ENCODE measurements at places on chromosomes 4 and X. TPM values are rescaled to one million over a fixed set of nuclear protein-coding genes. Genes with fewer than 3 reads are reported as not detected.

The MAGEB4 gene
- not detected for total RNA-seq

- no peak for DNase-seq
Measured at GRCh38 chr4:24451870-24452269, 132.5 kb downstream of the DHX15 start.

The FRMD7 gene
- total RNA-seq, result not detected

The SLC9A6 gene
- 15.3 TPM for total RNA-seq

The GPR50 gene
- total RNA-seq, result not detected

The CCDC110 gene
- 0.04 TPM for total RNA-seq

- no peak for DNase-seq
Measured at GRCh38 chr4:185931986-185932385, 120.0 kb upstream of the SORBS2 start.

The GATA1 gene
- not detected for total RNA-seq

The TLL1 gene
- 3.5 TPM for total RNA-seq

GRCh38 chr4:1191621-1192020 lies 19.2 kb upstream of the SPON2 start:
- no peak for DNase-seq

DNA sequence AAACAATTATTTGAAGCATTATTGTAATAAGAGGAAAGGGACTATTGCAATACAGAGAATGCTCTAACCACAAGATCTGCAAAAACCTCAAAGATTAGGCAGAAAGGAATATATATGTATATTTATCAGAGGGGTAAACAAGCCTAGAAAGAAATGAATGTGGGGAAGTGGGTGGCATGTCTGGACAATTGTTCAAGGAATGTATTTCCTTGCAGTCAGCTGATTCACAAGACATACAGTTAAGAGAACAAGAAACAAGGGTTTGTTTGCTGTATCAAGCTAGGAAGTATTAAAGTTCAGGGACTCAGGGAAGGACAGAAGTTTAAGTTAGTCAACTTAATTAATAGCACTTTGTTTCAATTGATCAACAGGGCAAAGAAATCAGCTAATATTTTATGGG lies 514.7 kb downstream of the CENPC start:
- peak; percentile 65 for DNase-seq

The TRIM60 gene
- not detected for total RNA-seq

DNA sequence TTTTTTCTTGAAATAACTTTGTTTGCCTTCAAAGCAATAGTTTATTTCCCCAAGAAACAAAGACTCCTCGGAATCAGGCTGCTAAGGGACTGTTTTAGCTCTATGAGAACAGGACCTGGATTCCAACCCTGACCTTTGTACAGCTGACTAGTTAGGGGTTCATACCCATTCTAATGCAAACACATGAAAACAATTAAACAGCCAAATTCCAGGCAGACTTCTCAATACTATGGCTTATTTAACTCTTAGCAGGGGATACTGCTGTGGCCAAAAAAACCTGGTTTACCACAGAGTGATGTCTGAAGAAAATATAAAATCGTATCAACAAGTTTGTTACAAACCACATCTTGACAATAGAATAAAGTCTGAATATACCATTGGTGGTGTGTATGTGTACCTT lies 129.6 kb upstream of the INTU start:
- no peak for DNase-seq

The CPLX1 gene
- 0.10 TPM for total RNA-seq

The SSX3 gene
- not detected for total RNA-seq

The REELD1 gene
- not detected for total RNA-seq

GRCh38 chr4:8771666-8772065 lies 100.0 kb downstream of the HMX1 start:
- DNase-seq, result no peak

DNA sequence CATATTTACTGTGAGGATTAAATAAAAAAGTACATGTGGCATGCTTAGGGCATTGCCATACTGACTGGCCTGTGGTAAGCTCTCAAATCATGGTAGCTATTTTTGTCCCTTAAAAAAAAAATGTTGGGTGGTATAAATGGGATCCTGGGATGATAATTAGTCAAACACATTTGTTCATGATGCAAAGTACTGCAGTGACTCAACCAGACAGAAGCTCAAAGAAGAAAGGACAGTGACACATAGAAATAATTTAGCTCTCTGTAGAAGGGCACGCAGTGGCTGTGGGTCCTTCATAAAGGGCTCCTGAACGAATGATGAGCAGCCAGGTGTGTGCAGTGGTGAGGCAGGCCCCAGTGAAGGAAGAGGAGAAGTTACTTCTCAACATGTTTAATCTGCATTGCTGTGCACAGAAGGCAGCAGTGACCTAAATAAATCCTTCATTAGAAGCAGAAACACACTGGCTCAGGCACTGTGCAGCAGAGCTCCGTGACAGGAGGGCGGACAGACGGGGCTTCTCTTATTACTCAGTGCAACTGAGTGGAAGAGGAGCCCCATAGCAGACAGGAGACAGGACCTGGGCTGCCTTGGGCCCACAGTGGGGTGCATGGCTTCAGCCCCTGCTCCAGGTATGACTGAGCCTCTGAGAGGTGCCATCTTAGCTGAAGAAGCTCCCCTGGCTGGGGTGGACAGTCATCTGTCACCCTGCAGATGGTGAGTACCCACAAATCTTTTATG lies 20.3 kb downstream of the HS3ST1 start:
- DNase-seq, result no peak

- DNase-seq, result no peak
Measured at GRCh38 chr4:111905511-111905910, 239.7 kb upstream of the FAM241A start.

DNA sequence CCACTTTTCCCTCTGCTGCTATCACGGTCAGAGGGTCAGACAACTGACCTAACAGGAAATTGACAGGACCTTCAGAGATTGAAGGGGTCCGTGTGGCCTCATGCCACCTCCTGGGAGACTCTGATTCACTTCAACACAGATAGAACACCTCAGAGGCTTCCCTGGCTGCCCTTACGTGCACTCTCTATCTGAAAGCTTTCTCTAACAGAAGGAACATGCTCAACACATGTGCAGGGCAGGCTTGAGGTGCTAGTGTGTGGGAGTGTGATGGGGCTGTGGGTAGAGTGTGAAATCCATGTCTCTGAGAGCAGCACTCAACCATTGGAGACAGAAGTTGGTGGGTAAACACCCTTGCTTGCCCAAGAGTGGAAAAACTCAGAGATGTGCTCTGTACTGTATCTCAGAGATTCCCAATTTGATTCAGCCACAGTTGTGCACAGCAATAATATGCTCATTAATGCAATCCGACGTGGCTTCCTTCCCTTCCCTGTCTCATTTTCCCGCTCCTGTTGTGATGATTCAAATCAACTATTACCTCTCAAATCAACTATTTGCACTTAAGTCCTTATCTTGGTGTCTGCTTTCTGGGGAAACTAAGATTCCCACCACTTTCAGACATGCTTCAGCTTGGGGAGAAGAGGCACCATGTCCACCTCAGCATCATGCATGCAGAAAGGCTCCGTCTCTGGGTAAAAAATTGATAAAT lies 62.0 kb upstream of the MAGEB2 start:
- DNase-seq, result no peak

GRCh38 chr4:8286719-8287342 lies 17.3 kb downstream of the HTRA3 start:
- DNase-seq, result no peak

The SMIM10 gene
- total RNA-seq, result 0.17 TPM

GRCh38 chr4:48667148-48667547 lies 112.9 kb downstream of the FRYL start:
- no peak for DNase-seq

The ETDB gene
- total RNA-seq, result not detected

The RTL3 gene
- total RNA-seq, result not detected

DNA sequence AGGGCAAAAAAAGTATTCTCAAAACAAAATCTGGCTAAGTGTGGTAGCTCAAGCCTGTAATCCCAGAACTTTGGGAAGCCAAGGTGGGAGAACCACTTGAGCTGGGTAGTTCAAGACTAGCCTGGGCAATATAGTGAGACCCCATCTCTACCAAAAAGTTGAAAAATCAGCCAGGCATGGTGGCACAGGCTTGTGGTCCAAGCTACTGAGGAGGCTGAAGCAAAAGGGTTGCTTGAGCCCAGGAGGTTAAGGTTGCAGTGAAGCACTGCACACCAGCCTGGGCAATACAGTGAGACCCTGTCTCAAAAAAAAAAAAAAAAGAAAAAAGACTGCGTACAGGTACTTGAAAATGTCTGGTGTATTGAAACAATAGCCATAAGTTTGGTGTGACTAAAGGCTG lies 1.7 kb upstream of the SDAD1 start:
- DNase-seq, result no peak

DNA sequence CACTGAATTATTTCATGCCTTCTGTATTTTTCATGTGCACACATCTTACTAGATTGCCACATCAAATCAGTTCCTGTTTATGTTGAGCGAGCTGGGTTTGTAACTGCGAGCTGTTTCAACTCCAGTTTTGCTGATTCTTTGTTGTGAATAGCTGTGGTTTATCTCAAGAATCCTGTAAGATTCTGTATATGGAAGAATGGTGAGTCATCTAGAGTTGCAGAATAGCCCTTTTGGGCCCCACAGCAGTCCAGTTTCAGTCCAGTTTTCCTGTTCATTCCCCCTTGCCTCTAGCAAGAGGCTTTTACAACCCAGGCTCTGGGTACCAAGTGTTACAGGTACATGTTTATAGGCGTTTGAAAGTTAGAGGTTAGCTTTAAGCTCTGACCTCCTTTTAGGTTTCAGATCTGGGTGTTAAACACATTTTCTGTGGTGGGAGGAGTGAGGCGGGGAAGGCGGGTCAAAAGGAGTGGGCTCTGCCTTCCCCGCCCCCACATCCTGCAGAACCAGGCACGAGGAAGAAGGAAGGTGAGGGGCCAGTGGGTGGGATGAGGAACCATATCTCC lies 32.7 kb downstream of the TBC1D14 start:
- peak; percentile 81 for DNase-seq

DNA sequence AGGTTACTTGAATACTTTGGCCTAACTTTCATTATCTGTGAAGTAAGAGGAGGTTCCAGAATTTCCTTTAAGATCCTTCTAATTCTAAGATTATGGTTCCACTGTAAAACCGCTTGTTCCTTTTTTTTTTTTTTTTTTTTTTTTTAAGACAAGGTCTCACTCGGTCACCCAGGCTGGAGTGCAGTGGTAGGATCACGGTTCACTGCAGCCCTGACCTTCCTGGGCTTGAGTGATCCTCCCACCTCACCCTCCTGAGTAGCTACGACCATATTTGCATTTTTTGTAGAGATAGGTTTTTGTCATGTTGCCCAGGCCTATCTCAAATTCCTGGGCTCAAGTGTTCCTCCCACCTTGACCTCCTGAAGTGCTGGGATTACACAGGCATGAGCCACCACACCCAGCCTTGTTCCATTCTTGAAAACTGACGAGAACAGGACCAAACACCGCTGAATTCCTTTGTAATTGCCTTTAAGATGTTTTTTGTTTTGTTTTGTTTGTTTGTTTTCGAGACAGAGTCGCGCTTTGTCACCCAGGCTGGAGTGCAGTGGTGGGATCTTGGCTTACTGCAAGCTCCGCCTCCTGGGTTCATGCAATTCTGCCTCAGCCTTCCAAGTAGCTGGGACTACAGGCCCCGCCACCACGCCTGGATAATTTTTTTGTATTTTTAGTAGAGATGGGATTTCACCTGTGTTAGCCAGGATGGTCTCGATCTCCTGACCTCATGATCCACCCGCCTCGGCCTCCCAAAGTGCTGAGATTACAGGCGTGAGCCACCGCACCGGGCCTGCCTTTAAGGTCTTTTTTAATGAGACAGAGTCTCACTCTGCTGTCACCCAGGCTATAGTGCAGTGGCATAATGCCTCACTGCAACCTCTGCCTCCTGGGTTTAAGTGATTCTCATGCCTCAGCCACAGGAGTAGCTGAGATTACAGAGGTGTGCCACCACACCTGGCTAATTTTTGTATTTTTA lies 6.8 kb downstream of the PDS5A start:
- peak; percentile 32 for DNase-seq

DNA sequence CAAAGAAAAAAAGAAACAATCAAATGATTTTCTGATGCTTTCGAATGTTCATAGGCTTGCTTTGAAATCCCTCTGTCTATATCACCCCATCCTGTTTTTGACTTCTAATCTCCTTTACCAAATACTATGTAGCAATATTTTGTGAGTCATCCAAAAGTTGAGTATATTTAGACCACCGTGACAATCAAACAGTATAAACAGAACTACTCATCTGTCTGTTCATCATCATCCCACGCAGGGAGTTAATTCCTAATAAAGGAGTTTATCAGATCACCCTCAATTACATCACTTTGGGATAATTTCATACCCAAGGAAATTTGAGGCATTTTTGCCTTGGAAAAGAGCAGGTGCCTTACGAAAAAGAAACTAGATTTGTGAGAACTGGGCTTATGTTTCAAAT lies 212.9 kb downstream of the CBR4 start:
- DNase-seq, result peak; percentile 82

The MAGEC3 gene
- total RNA-seq, result not detected

The RAB9B gene
- total RNA-seq, result 0.11 TPM

DNA sequence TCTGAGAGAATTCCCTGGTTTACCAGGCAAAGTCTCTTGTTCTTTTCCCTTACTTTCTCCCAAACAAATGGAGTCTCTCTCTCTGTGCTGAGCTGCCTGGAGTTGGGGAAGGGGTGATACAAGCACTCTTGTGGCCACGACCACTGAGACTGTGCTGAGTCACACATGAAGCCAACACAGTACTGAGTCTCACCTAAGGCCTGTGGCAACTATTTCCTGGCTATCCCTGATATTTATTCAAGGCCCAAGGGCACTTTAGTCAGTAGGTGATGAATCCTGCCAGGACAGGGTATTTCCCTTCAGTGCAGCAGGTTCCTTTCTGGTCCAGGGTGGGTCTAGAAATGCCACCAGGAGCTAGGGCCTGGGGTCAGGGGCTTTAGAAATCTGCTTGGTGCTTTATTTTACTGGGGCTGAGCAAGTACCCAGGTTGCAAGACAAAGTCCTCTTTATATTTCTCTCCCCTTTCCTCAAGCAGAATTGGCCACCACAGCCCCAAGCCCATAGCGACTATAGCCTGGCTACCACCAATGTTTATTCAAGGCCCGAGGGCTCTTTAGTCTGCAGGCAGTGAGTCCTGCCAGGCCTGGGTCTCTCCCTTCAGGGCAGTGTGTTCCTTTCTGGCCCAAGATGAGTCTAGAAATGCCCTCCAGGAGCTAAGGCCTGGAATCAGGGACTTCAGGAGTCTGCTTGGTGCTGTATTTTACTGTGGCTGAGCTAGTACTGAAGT lies 10.5 kb downstream of the ARL13A start:
- peak; percentile 50 for DNase-seq

DNA sequence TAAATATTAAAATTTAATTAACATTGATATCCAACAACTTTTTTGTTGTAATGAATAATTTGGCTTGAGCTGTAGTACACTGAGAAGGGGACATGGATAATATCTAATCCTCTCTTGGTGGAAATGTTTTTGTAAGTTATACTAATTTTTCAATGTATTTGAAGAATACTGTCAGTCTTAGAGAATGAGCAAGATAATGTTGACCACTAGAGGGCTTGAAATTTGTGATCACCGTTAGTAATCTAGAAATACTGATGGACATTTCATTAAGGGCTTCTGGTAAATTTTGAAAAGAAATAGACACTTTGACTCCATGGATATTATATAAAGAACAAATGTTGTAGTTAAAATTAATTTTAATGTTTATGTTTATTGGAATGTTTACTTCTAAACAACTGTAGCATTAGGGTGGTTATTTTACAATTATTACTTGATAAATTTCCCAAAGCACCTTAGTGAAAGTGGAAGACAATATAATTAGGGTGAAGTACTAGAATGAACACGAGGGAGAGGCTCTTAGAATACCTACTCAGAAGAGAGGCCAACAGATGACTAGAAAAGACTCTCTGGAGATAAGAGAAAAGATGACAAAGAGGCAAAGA lies 20.0 kb upstream of the CAMK2D start:
- no peak for DNase-seq
